Osteoblast (primary cell): ENCODE measurements at places on chromosomes 1 and 21.

DNA sequence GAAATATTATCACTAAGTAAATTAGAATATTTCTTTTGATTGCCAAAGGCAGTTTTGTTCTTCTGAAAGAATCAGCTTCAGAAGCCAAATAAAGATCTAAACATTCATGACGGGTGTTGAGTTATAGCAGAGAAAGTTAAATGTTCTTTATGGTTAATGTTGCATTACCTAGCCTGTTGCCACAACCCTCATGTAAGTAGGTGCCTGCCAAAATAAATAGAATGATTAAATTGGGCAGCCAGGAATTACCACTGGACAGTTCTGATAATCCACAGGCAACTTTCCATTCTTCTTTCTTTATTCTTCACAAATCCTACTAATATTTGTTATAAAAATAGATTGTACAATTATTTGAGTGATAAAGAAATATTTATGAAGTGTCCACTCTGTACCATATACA is 217.9 kb upstream of the NRIP1 start:
- no peak for DNase-seq

DNA sequence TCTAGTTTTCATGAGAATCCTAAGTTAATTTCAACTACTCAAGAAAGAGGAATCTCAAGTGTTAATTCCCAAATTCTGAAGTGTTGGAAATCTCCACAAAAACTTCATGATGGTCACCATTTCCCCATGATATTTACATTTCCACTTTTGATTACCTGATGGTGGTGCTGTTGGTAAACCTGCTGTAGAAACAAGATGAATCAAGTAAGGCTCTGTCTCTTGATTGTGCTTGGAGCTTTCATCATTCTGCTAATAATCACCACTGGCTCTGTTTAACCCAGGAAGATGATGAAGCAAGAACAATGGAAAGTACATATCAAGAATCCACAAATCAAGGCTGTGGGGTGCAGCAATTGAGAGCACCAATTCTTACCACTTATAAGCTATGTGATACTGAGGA is 77.8 kb downstream of the C4BPA start:
- DNase-seq: no peak

GRCh38 chr1:33002006-33002405 is 34.7 kb downstream of the AK2 start:
- no peak for DNase-seq

GRCh38 chr1:212291505-212292134 is 6.4 kb downstream of the PPP2R5A start:
- DNase-seq: no peak

GRCh38 chr1:216181590-216181989 is 241.7 kb downstream of the USH2A start:
- DNase-seq: no peak

DNA sequence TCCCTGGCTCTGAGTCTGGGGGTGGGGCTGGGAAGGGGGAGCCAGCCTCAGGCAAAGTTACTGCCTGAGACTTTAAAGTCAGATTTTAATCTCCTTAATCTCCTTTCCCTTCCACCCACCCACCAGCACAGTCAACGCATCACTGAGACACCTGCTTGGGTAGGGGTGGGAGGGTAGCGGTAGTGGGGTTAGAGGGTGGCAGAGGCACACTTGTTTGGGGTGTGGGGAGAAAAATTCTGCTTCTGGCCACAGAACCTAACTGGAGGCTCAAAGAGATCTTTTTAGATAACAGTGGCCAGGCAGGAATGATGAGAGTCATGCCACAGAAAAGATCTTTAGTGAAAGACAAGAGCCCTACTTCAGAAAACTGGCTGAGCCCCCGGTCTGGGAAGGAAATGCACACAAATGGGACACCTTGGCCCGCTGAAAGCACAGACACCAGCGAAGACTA is 44.1 kb downstream of the CD247 start:
- DNase-seq: no peak

- no peak for DNase-seq
These were observed 61.8 kb downstream of the RUNX3 start for GRCh38 chr1:24868016-24868875.

DNA sequence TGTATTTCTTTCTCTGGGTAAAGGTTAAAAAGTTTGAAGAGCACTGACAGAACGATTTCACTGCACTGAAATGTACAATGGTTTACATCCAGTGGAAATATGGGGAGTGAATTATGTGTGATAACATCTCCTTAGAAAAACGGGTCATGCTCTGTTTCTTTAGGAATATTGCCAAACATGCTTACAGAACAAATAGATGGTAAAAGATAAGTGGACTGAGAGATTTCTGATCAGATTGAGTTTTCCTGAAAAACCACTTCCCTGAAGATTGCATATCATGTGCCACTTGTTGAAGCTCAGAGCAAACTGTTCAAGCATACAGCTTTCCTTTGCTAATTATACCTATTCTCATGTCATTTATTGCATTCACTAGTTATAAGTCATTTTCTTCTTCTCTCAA is 29.9 kb upstream of the DISP1 start:
- DNase-seq: no peak

DNA sequence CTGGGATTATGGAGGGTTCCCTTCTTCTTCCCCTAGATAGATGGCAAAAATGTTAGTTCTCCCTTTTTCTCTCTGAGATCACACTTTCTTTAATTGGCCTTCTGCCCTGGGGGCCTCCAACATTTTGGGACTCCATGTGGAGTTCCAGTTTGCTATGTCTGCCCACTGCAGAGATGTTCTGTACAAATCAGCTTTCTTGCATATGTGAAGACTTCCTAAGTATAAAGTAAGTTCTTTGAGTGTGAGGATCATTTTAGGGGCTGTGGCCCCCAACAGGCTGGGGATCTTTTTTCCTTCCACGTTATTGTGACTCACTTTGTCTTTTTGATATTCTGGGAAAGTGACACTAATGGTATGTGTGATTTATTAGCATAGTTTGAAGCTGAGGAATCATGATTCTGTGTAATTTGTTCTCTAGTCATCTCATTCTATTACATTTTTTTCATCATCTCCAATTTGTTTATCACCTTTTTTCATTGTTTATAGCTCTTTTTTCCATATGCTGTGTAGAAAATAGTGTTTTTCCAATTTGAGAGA is 48.2 kb downstream of the HHAT start:
- DNase-seq: no peak

- DNase-seq: peak; percentile 29
These were observed 83.9 kb downstream of the DYRK1A start for GRCh38 chr21:37450445-37450941.

GRCh38 chr1:5858844-5859407 is 133.3 kb downstream of the NPHP4 start:
- DNase-seq: no peak
